Activated naive CD8-positive, alpha-beta T cell treated with anti-CD3 and anti-CD28 coated beads, Interleukin-2, amount 10 ng/mL, durations not matched to agents 7 days and 5 days (primary cell): ENCODE measurements at places on chromosomes 3 and 15.

GRCh38 chr3:171531716-171532115 is 71.5 kb upstream of the TNIK start:
- DNase-seq: no peak

DNA sequence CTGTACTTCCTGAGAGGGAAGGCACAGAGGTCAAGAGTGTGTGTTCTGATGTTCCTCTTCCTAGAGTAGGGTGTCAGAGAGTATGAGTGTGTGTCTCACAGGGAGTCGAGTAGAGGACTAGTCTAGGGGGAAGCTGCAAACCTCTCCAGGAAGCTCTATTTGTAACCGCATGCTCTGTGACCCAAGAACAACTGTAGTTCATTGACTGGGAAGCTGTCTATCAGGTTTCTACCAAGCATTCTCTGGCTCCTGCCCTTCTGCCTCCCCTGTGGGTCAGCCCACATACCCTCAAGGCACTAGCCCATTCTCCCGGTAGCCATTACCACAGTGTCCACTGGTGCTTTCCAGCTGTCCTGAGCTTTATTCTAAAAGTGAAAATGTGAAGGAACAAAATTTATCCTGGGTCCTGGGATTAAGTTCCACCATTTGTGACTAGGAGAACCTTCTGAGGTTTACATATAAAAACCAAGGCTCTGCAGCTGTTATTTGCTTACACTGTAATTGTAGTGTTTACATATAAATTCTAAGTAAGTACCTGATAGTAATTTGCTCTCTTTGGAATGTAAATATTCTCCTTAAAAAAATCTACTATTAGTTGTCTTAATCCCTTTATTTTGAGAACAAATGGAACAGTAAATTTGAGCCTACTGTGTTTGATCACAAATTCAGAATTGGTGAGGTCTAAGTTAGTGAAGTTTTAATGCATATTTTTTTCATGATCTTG is 40.7 kb downstream of the MYRIP start:
- DNase-seq: no peak

DNA sequence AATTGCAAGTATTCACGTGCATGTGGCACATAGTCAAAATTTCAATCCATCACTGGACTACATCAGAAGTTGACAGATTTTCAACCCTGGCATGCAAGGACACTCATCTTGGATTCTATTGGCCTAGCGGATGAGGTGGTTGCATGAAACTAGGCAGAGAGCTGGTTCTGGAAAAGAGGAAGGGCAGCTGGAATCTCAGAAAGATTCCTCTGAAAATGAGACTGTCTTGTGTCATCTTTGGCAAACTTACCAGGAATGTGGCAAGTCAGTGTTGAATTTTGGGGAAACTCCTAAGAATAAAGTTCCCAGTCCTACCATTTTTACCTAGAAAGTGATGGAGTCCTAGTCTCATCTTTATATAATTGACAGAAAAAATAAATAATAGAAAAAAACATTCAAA is 384.3 kb upstream of the NR2F2 start:
- DNase-seq: no peak

DNA sequence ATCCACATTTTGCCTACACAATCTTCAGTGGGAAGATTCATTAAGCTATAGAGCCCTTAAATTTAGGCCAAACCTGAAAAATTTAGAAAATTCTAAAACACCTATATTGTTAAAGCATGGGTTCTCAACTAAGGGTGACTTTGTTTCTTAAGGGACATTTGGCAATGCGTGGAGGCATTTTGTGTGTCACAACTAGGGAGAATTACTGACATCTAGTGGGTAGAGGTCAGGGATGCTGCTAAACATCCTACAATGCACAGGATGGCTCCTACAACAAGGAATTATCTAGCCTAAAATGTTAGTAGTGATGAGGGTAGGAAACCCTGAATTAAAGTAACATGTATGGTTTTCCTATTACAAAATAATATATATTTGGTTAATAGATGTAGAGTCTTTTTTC is 55.8 kb downstream of the TBC1D5 start:
- no peak for DNase-seq

GRCh38 chr3:141352262-141352984 is 15.9 kb upstream of the ZBTB38 start:
- DNase-seq: no peak

- DNase-seq: no peak
Observed at GRCh38 chr3:121835465-121835801, 424 bp downstream of the EAF2 start.

GRCh38 chr3:144380849-144381248 is 409.2 kb downstream of the DIPK2A start:
- no peak for DNase-seq

- no peak for DNase-seq
Observed at GRCh38 chr15:72110355-72110754, 7.6 kb downstream of the MYO9A start.

- no peak for DNase-seq
Observed at GRCh38 chr3:153210660-153211059, 48.6 kb downstream of the RAP2B start.

DNA sequence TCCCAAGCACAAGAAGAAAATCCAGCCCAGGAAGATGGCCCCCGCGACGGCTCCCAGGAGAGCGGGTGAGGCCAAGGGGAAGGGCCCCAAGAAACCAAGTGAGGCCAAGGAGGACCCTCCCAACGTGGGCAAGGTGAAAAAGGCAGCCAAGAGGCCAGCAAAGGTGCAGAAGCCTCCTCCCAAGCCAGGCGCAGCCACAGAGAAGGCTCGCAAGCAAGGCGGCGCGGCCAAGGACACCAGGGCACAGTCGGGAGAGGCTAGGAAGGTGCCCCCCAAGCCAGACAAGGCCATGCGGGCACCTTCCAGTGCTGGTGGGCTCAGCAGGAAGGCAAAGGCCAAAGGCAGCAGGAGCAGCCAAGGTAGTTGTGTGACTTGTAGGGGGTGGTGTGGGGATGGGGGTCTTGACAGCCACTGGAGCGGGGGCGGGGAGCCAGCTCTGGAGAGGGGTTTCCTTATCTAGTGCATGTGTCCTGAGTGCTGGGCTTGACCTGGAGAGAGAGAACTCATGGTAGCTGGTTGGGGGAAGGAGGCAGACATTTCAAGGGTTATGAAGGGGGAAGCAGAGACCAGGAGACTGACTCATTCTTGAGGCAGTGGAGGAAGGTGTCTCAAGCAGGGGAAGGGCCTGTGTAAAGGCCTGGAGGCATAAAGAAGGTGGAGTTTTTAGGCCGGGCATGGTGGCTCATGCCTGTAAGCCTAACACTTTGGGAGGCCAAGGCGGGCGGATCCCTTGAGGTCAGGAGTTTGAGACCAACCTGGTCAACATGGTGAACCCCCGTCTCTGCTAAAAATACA is 6.2 kb downstream of the H1-8 start:
- DNase-seq: no peak

DNA sequence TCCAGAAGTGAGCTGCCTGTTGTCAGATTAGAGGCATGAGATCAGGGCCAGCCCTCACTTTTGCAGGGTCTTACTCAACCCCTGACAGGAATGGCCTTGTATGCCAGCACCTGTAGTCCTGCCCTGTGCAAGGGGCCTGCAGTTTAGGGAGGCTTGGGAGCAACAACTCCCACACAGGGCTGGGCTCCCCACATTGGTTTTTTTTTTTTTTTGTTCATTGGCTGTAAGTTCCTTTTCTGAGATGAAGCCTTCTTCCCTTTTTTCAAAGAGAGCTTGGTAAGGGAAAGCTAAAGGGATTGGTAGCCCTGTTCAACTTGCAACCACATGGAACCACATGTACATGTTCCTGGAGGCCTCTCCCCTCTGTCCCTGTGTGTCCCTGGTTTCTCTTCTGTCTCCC is 46.4 kb downstream of the TNFAIP8L3 start:
- DNase-seq: no peak

GRCh38 chr15:67744331-67745072 is 80.8 kb upstream of the SKOR1 start:
- DNase-seq: no peak

GRCh38 chr15:66751579-66751978 is 49.5 kb downstream of the SMAD6 start:
- DNase-seq: no peak
